Glomerular endothelial cell (primary cell): ENCODE measurements at places on chromosomes 6 and 20. TPM values are rescaled to one million over a fixed set of nuclear protein-coding genes. Genes with fewer than 3 reads are reported as not detected.

Gene BNIP5
- total RNA-seq = not detected in 2 replicates

Gene EFCAB8
- total RNA-seq = 0.05 TPM in 1 of 2 replicates, not detected in the other

Gene MUC21
- total RNA-seq = not detected in 2 replicates

Gene MLN
- total RNA-seq = not detected in 2 replicates

Gene TRIM15
- not detected in 2 replicates for total RNA-seq

Gene IRF4
- not detected in 2 replicates for total RNA-seq

Gene REM1
- not detected in 2 replicates for total RNA-seq

Gene CYP39A1
- total RNA-seq = 1.9 TPM in 1 of 2 replicates, not detected in the other

Gene CHRNA4
- total RNA-seq = not detected in 2 replicates

Gene TTLL9
- total RNA-seq = 0.23 and 0.29 TPM in 2 replicates
